ENCODE measurements at places on chromosomes 13 and 19.
A peak's percentile ranks its signal among the peaks of the same experiment; 100 is the strongest.

GRCh38 chr19:41570639-41571112 is 5.3 kb upstream of the CEACAM21 start:
- DNase-seq, result peak; percentile 70

DNA sequence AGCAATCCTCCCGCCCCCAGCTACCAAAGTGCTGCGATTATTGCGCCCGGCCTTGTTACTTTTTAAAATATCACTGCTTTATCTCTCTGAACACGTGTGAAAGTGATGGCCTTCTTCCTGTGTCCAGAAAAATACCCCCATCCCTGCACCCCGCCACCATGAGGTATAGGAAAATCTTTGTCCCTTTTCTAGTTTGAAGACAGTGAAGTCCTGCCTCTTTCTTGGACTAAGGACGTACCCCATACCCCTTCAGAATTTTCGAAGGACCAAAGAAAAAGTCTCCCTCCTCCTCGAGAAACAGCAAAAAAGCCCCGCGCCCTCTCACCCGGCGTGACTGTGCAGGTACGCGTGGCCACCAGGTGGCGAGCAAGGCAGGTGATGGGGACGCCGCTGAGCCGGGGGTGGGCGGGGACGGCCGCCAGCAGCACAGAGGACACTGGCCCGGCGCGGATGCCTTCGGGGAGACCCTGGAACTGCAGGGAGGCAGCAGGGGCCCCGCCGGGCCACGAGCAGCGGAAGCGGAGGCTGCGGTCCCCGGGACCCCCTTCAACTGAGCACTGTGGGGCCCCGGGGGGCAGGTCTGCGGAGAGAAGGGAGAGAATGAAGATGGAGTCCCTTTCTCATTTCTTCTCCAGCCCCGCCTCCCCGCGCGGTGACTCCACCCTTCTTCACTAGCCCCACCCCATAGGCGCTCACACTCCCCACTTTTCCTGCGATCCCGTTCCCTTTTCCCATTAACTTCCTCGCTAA is 3.2 kb downstream of the VSIG10L start:
- peak; percentile 74 for DNase-seq

- no peak for DNase-seq
Measured at GRCh38 chr19:38490861-38491260, 57.4 kb downstream of the RYR1 start.

GRCh38 chr13:25733696-25734435 is 317.9 kb downstream of the SHISA2 start:
- no peak for DNase-seq

- no peak for DNase-seq
Measured at GRCh38 chr13:100129605-100130004, 40.7 kb downstream of the PCCA start.

All from stimulated activated CD4-positive, alpha-beta T cell treated with anti-CD3 and anti-CD28 coated beads, TNF-alpha, amount 100 ng/mL, for 4 hours (primary cell).